H1 (cell line): ENCODE measurements at places on chromosomes 5 and 9.

GRCh38 chr5:176878463-176878862, 20.7 kb downstream of the HK3 start:
- DNase-seq: no peak

DNA sequence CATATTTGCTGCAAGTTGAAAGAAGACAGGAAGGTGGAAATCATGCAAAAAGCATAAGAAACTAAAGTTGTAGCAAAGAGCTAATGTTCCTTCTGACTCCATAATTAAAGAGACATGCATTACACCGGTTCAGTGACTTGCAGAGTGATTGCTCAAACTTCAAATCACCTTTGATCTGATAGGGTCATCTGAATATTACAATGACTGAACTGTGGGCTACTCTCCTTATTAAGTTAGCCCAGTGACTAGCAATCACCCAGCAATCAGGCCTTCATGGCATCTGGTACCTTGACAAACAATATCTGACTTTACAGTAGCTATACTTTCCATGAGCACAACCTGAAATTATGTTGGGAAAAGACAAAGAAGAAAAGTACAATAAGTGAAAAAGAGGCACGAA, 84.9 kb downstream of the NREP start:
- DNase-seq: no peak

- DNase-seq: no peak
These were observed 188.2 kb upstream of the SLC27A6 start for GRCh38 chr5:128777052-128777451.

GRCh38 chr5:134539732-134540131, 14.3 kb downstream of the JADE2 start:
- peak; percentile 88 for DNase-seq

- no peak for DNase-seq
These were observed 364.6 kb downstream of the NPR3 start for GRCh38 chr5:33075731-33076130.

DNA sequence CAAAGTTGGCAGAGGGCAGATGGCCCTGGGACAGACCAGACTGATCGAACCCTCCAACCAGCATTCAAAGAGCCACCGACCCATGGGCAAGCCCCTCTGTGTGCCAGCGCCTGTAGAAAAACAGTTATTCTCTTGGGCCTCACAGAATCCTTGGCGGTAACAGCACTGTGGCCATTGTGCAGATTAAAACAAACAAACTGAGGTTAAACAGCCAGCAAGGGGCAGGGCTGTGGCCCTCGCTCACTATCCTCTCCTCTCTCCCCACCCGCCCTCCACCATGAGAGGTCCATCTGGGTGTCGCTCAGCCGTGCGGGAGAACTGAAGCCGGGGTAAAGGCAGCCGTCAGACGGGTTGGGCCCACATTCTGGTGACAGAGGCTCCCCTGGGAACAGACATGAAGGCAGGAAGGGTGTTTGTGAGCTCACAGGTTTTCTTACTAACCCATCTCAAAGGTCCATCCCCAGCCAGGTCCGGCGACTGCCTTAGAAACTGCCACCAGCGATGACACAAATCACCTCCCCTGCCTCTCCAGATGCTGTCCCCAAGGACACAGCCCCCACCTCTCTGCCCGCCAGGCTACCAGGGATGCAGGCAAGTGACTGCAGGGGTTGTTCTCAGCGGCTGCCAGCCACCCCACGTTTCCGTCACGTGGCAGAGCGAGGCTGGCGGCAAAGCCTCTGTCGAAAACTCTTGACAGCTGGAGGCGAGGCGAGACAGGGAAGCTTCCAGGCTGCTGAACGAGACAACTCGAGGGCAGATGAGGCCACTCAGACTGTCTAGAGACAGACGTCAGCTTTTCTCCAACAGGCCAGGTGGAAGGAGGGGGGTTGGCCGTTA, 75.8 kb upstream of the SARDH start:
- no peak for DNase-seq

- no peak for DNase-seq
These were observed 586 bp upstream of the FCHO2 start for GRCh38 chr5:72955143-72955767.

DNA sequence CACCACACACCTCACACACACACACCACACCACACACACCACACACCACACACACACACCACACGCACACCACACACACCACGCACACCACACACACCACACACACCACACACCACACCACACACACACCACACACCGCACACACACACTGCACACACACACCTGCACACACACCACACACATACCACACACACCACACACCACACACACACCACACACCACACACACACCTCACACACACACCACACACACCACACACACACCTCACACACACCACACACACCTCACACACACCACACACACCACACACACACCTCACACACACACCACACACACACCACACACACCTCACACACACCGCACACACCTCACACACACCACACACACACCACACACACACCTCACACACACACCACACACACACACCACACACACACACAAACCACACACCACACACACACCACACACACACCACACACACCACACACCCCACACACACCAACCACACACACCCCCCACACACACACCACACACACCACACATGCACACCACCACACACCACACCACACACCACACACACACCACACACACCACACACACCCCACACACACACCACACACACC, 73.7 kb downstream of the ARHGEF37 start:
- DNase-seq: no peak

DNA sequence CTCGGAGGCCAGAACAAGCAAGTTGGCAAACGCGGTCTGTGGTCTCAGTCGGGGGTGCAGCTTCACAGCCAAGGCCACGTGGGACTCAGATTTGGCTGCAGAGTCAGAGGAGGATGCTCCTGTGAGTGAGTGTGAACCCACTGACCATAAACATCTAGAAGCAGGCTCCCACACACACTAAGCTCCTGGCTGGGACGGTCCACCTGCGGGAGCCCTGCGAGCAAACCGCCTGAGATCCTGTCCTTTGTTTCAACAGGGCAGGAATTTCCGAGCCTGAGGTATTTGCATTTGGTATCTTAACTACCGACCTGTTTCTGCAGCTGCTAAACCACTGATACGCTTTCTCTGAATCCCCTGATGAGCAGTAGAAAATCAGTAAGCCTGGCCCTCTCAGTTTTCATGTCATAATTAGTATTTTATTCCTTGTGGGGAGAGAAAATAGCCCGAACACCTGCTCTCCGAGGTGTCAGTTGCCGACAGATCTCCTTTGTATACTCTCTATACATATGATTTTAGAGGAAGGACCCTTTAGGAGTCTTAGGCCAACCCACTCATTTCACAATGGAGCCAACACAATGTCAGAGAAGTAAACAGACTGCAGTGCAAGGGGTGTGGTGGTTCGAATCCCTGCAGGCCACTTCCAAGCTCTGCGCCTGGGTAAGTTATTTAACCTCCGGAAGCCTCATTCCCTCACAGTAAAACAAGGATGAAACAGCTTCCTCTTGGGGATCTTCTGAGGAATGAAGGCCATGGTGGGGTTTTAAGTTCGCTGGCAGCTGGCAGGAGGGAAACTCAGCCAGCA, 40.9 kb upstream of the PWWP2A start:
- DNase-seq: peak; percentile 75

- DNase-seq: no peak
These were observed 10.3 kb downstream of the TNC start for GRCh38 chr9:115107701-115108100.

DNA sequence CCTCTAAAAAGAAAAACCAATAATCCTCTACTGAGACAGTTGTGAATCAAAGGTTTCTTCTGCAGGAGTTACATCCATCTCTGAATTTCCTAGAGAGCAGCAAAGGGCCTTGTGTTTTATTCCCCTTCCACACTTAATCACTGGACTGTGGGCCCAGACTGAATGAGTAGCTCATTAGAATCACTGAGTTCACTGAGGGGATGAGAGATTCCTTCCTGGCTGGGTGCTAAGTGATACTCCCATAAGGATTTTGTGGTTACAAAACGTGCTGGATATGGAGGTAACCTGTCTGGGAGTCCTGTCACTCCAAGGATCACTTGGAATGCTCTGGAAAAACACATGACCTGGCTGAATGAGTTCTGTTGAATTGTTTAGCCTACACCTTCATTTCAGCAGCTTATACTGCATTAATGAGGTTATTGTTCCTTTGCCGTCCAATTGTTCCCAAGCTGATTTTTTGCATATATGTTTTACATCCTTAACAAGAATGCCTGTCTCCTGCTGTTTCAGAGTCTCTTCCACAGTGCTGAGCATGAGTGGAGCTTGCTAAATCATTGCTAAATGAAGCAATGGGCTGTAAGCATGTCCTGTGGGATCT, 82.9 kb downstream of the MEF2C start:
- DNase-seq: no peak

- no peak for DNase-seq
These were observed 188.3 kb downstream of the OLFM1 start for GRCh38 chr9:135275571-135276289.

GRCh38 chr5:112329419-112330090, 89.5 kb downstream of the EPB41L4A start:
- no peak for DNase-seq

DNA sequence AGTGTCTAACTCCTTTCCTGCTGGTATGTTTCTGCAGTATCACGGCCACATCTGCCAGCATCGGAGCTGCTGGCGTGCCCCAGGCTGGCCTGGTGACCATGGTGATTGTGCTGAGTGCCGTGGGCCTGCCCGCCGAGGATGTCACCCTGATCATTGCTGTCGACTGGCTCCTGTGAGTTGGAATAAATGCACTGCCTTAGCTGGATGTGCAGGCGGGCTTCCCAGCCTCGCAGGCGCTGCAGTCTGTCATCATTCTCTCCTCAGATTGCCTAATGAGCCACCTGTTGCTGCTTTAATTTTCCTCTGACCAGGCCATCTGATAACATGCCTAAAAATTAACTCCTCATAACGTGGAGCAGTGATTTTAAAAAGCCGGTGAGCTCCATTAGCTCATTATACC, 79.1 kb upstream of the PLPP6 start:
- DNase-seq: no peak

DNA sequence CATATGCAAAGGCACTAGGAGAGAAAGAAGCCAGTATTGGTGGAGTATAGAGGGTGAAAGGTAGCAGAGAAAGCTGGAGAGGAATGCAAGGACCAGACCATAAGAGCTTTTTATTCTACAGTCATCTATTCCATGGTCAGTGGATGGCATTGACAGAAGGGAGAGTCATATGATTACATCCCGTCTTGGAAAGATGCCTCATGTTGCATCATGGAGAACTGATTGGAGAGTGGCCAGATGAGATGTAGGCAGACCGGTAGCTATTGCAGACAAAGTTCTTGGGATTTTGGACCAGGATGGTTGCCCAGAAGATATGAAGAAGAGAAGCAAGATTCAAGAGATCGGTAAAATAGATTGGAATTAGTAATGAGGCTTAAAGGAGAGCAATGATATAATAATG, 260.7 kb downstream of the CHSY3 start:
- DNase-seq: no peak

DNA sequence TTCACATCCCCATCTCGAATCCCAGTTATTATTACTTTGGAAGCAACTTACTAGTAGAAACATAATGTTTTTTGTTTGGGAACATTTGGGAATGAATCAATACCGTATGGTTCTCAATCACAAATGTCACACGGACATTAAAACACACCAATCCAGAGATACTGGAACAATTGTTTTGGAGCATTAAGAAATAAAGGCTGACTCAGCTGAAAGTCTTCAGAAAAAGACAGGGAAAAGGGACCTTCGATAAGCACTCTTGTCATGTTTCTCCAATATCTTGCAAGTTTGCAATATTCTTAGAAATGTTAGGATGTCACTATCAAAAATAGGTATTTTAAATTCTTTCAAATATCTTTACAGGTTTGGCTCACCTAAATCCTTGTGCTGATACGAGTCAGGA, 362.4 kb downstream of the CETN3 start:
- no peak for DNase-seq

- no peak for DNase-seq
These were observed 5.4 kb downstream of the FCN1 start for GRCh38 chr9:134912126-134912840.

- DNase-seq: no peak
These were observed 74.7 kb upstream of the MAN2A1 start for GRCh38 chr5:109614981-109615380.

GRCh38 chr9:127555840-127556820, 55.9 kb upstream of the STXBP1 start:
- DNase-seq: no peak

- no peak for DNase-seq
These were observed 9.1 kb downstream of the ARHGAP26 start for GRCh38 chr5:142779163-142779840.

DNA sequence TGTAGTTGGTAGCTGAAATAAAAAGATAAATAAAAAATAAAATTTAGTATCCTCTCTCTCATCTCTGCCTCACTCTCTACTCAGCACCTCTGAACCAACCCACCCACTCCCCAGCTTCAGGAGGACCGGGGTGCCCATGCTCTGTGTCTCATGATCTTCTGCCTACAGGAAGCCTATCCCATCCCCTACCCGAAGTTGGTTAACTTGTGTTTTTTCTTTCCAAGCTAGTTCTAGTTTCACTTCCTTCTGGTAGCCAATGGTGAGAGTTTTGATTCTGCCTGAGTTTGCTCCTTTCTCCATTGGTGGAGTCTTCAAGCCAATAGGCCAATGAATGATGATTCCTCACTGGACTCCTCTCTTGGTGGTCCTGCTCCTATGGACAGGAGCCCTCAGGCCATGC, 32.1 kb downstream of the SNX24 start:
- no peak for DNase-seq

DNA sequence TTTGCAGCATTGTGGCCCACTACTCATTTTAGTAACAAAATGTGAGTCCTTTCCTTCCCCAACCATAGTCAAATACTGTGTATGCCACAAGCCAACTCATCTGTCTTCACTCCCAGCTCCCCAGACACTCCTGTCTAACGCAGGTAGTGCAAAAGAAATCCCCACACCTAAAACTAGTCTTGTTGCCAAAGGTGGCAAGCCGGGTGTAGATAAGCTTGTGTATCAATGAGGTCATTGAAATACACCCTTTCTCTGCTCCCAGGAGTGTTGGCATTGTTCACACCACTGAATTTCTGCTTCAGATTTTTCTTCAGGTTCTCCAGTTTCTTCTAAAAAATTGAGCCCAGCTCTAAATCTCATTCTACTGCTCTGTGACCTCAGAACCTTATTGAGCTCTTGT, 19.7 kb upstream of the RGS7BP start:
- no peak for DNase-seq

- no peak for DNase-seq
These were observed 17.9 kb upstream of the ASS1 start for GRCh38 chr9:130426883-130427282.

DNA sequence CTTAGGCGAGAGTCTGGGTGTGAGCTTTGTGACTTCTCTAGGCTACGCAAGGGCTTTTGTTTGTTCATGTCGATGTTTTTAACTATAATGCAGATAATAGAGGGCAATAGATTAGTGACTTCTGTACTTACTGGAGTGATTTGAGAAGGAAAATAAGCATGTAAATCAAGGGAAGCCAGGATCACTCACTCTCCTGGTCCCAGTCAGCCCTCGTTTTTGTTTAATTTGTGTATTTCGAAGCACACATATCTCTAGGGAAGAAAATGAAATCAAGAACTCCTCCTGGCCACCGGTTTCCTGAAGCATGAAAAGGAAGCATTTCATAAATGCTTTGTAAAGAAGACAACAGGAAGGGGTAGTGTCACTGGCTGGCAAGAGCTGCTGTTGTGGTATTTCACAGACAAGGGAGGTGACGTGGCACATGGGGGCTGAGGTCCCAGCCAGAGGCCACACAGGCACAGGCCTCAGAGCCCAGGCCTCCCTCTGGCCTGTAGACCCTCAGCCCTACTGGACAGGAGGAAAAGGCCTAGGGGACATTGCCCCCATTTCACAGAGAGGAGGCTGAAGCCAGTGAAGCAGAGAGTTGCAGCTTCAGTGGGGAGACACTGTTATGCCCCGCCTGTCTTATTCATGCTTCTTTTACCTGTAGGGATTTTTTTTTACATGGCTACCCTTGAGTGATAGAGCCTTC, 34.1 kb downstream of the IRF1 start:
- no peak for DNase-seq
